ENCODE measurements at places on chromosomes 1 and 21. TPM values are rescaled to one million over a fixed set of nuclear protein-coding genes. Genes with fewer than 3 reads are reported as not detected.

The THEM5 gene
- total RNA-seq: not detected

The KIFAP3 gene
- 84.7 TPM for total RNA-seq

The TP73 gene
- total RNA-seq: not detected

The PCBP3 gene
- total RNA-seq: 4.8 TPM

The ATP13A2 gene
- total RNA-seq: 33.9 TPM

DNA sequence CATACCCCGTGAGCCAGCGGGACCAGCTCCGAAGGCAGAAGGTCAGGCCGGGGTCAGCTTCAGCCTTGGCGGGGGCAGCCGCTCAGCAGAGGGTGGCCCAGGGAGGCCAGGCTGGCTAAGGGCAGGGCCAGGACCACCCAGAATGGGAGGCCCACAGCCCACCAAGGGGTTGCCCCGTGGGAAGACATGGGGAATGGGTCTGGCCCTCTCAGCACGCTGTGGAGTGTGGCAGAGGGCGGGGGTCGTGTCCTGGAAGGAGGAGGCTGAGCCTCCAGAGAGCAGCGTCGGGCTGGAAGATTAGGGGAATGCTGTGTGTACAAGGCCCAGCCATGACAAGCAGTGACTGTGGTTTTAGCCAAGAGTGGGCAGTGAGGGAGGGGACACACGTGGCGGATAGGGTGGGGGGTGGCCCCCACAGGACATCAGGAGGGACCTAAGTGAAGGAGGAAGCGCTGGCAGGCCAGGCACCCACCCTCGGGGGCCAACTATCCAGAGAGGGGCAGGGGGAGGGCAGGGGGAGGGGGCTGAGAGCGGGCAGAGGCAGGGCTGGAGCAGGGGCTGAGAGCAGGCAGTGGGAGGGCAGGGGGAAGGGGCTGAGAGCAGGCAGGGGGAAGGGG is 43.9 kb upstream of the POFUT2 start:
- no peak for DNase-seq

DNA sequence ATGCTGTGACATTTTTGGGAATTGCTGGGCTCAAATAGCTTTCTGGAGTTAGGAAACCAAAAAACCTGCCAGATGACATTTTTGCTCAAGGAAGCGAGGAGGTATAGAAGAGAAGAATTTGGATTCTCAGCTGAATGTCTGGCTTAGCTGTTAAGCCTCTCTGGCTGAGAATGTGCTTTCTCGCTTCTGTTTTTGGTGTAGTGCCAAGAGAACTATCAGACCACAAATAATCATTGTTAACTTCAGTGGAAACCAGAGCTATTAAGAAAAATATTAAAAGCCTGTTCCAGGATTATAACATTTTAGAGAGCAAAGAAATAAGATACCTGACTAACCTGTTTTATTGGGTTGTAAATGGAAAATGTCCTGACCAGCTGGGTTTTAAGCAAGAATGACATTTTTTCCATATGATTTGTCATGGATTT is 39.5 kb upstream of the DIPK1A start:
- peak; percentile 34 for DNase-seq

DNA sequence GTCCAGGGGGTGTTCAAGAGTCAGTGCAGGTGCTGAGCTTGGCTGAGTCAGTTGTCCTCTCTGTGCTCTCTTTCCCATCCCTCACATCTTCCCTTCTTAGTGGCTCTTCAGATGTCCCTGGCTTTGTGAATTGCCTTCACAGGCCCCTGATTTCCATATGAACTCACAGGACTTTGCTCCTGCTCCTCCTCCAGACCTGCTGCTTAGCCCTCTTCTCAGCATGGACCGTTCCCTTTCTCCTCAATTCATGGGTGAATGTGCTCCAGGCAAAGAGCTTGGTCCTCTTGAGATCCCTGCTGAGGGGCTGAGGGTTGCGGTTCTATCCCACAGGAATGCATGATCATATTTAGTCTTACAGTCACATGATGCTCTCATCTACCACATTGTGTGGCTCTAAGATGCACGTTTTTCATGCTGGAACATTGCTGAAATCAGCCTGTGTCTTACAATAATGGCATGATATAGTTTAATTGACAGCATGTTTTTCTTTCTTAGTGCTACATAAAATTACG is 30.5 kb downstream of the CACNA1E start:
- DNase-seq: no peak

DNA sequence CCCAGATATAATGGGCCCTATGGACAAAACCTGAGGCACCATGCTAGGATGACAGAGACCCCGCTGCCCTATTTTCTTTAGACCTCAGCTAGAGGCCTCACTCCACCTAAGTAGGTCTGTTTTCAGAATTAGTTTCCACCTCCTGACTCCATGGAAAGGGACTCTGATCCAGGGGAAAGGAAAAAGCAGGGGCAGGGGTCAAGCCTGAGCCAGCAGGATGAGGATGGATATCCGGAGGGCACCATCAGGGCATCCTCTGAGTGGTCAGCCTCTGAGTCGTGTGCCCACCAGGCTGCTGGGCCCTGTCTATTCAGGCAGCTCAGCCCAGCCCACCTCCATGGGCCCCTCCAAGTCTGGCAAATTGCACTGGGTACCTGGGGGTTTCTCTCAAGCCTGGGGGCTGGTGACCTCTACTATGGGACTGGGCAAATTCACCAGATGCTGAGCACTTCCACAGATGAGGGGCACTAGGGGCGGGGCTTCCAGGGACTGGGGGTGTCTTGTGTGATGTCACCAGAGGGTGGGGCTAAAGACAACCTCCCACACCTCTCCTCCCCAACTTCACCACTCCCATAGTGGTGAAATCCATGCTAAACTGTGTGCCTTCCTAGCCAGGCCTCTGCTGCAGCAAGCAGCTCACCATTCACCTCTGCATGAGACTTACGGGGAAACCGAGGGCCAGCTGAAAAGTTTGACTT is 5.5 kb downstream of the PAQR7 start:
- DNase-seq: no peak

DNA sequence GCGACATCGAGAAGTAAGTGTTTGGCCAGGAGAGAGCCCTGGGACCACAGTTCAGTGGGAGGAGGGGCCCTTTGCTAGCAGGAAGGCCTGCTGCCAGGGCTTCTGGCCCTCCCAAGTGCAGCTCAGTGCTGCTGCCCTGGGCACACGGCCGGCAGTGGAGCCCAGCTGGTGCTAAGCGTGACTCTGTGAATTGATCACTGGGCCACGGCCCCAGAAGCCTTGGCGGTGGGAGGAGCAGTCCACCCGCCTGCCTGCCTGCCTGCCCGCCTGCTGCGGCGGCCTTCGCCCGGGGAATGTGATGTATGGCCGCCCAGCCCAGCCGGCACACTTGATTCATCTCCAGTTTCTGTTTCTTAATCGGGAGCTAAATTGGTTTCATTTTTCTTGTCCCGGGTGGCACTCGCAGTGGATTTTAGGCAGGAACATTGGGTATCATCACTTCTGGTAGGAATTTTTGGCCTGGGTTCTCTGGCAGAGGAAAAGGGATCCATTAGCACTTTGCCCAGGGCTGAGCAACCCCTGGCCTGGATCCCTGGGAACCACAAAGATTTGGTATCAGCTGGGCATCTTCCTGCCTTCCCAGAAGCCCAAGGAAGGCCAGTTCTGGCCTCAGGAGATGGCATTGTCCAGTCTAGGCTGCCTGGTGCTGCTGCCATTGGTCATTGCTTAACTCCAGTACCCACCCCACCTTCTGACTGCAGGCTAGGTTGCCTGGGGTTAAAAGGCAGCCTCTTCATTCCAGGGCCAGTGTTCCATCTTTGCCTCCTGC is 28.6 kb downstream of the TMEM53 start:
- no peak for DNase-seq

- DNase-seq: peak; percentile 46
Measured at GRCh38 chr1:109112056-109112651, 1.8 kb upstream of the ELAPOR1 start.
